ENCODE measurements at places on chromosomes 1 and 21.

GRCh38 chr21:32001390-32001789 lies 128.6 kb downstream of the HUNK start:
- H3K4me1 ChIP-seq, result no peaks in the 10 kb centered on the region
- H3K27me3 ChIP-seq, result no peaks in the 10 kb centered on the region
- no peak overlapping the region for H3K4me3 ChIP-seq
- peaks cover 12% of the 10 kb centered on the region for H3K36me3 ChIP-seq

DNA sequence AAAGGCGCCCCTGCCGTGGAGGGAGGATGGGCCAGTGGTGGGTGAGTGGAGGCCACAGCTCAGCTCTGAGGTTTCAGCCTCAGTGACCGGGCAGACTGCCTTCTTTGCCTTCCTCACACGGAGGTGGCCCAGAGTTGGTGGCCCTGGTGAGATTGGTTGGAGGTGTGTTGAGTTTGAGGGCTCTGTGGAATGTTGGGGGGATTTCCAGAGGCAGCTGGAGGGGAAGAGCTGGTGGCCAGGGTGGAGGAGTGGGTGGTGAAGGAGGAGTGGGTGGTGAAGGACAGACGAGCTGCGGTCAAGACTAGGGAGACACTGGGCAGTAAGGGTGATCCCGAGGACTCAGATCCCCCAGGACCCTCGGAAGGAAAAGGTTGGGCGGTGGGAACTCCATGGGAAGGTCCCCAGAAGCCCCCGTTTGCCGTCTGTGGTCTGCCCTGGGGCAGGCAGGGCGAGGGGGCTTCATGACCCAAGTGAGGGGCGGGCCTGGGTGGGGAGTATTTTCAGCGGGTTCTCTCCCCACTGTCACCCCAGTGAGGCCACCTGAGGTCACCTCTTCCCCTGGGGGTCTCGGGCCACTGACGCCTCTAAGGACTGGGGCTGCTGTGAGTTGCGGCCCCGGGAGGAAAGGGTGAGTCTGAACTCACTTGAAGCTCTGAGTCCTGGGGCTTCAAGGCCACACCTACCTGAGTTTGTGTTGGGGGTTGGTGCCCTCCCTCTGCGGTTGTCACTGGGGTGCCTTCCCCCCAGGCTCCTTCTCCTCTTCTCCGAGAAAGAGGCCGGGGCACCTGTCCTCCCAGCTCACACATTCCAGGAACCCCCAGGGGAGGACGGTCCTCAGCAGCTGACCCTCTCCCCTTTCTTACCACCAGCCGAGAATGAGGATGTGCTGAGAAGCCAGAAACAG lies 22.7 kb upstream of the PIK3CD start:
- H3K27me3 ChIP-seq, result peaks cover 4% of the 10 kb centered on the region
- no peak overlapping the region for H3K27ac ChIP-seq
- no peak for DNase-seq
- H3K4me3 ChIP-seq, result no peak overlapping the region
- H3K36me3 ChIP-seq, result no peaks in the 10 kb centered on the region
- H3K4me1 ChIP-seq, result peaks cover 5% of the 10 kb centered on the region

- no peak overlapping the region for H3K4me3 ChIP-seq
- no peaks in the 10 kb centered on the region for H3K36me3 ChIP-seq
- no peak for DNase-seq
- H3K27me3 ChIP-seq, result peaks cover 31% of the 10 kb centered on the region
- peaks cover 29% of the 10 kb centered on the region for H3K4me1 ChIP-seq
Observed at GRCh38 chr21:45638707-45639106, 4.8 kb upstream of the PCBP3 start.

- H3K4me1 ChIP-seq, result no peaks in the 10 kb centered on the region
- no peak overlapping the region for H3K4me3 ChIP-seq
- DNase-seq, result no peak
- H3K36me3 ChIP-seq, result no peaks in the 10 kb centered on the region
- H3K27me3 ChIP-seq, result no peaks in the 10 kb centered on the region
Observed at GRCh38 chr1:109610609-109611307, 8.7 kb downstream of the GNAT2 start.

- no peaks in the 10 kb centered on the region for H3K36me3 ChIP-seq
- peak; percentile 92 for DNase-seq
- no peak overlapping the region for H3K27ac ChIP-seq
Observed at GRCh38 chr1:54121482-54122134, 31.2 kb downstream of the CDCP2 start.

DNA sequence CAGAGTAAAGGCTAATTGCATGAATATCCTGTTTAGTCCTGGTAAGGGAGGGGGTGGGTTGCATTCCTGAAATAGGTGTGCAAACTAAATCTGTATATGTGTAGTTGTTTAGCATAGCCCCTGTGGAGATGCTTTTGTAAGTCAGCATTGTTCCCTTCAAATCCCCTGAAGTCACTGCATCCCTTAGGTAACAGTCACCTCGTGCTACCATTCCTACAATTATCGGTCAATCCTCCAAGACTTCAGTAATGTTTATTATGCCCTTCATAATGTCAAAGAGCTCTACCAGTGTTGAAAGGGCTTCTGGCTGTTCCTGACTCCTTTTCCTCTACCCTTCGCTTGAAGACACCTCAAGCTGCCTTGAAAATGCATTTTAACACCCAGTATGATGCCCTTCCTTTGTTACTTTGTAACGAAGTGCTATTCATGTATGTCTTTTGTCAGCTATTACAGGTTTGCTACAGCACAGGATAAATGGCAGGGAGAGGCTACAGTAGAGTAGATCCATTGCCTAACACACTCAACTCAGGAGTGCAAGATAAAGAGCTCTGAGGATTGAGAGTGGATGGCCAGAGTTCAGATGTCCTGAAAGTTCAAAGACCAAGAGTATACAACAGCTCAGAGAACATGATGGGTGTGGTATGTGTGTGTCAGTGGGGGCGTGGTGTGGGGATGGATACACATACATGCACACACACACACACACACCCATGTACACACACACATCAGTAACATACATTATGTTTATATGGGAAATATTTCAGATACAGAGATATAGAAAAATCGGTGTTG lies 27.4 kb upstream of the FOXD3 start:
- no peaks in the 10 kb centered on the region for H3K4me1 ChIP-seq
- no peak for DNase-seq
- no peak overlapping the region for H3K27ac ChIP-seq

- H3K4me3 ChIP-seq, result no peak overlapping the region
- peak overlapping the region; percentile 75 for H3K27ac ChIP-seq
- H3K4me1 ChIP-seq, result peaks cover 60% of the 10 kb centered on the region
- H3K27me3 ChIP-seq, result no peaks in the 10 kb centered on the region
- no peaks in the 10 kb centered on the region for H3K36me3 ChIP-seq
Observed at GRCh38 chr1:10975567-10976326, 36.7 kb upstream of the TARDBP start.

DNA sequence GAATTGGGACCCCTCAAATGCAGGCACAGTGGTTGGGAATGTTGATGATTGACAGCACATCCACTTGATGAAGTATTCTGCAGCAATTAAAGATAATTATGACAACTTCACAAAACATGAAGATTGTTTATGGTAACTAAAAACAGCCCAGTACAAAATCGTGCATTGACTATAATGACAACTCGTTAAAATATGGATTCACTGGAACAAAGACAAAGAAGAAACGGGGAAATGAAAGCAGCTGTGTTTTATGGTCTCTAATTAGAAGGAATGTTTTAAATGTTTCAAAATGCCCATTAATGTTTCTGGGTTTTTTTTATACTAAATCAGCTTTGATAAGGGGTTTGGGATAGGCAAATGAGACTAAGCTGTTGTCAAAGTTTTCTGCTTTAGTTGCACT lies 36.1 kb downstream of the NIPAL3 start:
- no peaks in the 10 kb centered on the region for H3K27me3 ChIP-seq
- H3K4me1 ChIP-seq, result no peaks in the 10 kb centered on the region
- H3K27ac ChIP-seq, result no peak overlapping the region
- no peak for DNase-seq

DNA sequence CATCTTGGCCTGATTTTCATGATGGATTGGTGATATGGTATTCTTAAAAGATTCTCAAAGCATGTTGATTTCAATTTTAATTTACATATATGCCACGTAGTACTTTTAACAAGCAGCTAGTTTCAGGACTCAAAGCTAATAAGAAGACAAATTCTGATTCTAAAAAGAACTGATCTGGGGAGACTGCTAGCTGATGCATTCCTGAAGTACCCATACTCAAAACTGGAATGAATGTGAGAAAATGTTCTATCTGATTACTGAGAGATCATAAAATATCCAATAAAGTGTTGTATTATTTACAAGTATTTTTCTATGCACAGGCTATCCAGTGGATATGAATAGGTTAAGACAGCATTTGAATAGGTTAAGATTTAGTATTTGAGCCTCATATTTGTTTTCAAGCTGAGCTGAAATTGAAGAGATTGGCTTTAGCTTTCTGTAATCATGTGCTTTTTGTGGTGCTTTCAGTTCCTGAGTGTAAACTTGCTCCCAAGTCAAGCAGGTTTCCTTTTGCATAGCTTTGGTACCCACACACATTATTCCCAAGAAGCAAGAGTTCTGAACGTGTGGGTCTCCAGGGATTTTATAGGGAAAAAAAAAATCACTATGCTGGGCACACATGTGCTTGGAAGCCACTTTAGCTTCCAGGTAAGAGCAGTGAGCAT lies 114.1 kb downstream of the VPS13D start:
- H3K4me1 ChIP-seq, result peaks cover 30% of the 10 kb centered on the region
- DNase-seq, result no peak
- peak overlapping the region; percentile 8 for H3K27ac ChIP-seq

GRCh38 chr21:15850645-15851044 lies 120.9 kb downstream of the USP25 start:
- no peaks in the 10 kb centered on the region for H3K27me3 ChIP-seq
- DNase-seq, result no peak
- peaks cover 12% of the 10 kb centered on the region for H3K36me3 ChIP-seq

DNA sequence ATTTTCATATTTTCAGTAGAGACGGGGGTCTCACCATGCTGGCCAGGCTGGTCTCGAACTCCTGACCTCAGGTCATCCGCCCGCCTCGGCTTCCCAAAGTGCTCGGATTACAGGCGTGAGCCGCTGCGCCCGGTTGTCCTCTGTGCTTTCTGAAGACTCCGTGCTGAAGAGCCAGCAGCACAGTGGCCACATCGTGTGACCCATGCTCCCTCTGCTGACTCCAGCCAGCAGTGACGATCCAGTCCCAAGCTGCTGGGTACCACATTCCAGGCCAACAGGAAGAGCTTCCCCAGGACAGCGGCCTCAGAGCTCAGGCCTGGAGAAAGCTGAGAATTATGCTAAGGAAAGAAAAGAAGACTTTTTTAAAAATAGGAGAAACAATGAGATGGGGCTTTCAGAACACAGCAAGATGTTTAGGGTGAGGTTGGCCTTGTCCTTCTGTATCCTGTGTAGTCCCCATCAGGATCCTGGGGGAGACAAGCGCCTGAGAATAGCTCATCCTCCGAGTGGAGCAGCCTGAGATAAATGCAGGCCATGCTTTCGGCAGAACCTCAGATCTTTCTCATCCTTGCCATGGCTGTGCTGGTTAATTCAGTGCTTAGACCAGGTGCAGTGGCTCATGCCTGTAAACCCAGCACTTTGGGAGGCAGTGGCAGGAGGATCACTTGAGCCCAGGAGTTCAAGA lies 207.1 kb downstream of the SLC35F3 start:
- peaks cover 8% of the 10 kb centered on the region for H3K27me3 ChIP-seq
- H3K36me3 ChIP-seq, result no peaks in the 10 kb centered on the region
- H3K27ac ChIP-seq, result no peak overlapping the region
- no peak overlapping the region for H3K4me3 ChIP-seq
- H3K4me1 ChIP-seq, result no peaks in the 10 kb centered on the region
- no peak for DNase-seq
